ENCODE measurements at places on chromosomes 6 and 20. TPM values are rescaled to one million over a fixed set of nuclear protein-coding genes. Genes with fewer than 3 reads are reported as not detected.
A peak's percentile ranks its signal among the peaks of the same experiment; 100 is the strongest.

DNA sequence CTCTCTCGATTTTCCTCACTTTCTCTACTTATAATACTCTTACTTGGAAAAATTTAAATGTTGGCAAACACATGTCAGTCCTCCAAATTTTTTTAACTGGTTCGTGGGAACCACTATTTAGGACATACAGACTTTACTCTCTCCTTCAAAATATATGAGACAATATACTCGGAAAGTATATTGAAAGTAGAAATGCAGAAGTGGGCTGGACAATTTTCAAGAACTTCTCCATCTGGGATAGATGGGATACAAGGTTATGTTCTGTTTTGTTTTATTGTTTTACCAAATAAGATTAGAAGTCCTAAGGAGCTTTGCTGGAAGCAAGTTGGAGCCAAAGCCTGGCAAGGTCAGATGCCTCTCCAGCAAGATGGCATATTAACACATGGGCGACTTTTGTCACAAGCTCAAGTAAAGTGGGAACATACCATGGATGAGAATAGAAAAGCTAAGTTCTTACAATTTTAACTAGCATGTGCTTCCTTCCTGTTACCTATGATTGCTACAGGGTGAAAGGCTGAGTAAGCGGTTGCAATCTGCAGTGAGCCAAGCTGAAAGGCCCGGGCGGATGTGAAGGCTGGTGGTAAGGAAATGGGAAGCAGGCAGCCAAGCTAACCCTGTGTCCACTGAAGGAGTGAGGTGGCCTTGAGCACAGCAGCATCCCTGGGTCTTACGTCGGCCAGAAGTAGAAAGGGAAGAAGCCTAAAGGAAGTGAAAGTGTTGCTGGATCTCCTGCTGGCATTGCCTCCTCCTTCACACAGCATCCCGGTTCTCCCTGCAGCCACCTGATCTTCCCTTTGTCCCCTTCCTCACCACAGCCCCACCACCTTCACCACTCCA, 7.1 kb downstream of the MAP3K5 start:
- DNase-seq: peak; percentile 37
- peaks cover 33% of the 10 kb centered on the region for H3K4me1 ChIP-seq
- H3K4me3 ChIP-seq: no peak overlapping the region
- H3K36me3 ChIP-seq: no peaks in the 10 kb centered on the region
- no peaks in the 10 kb centered on the region for H3K27me3 ChIP-seq

The RFX6 gene
- not detected for total RNA-seq

The SEL1L2 gene
- total RNA-seq: 3.8 TPM

The TENT5A gene
- total RNA-seq: 40.5 TPM

The ZNF322 gene
- total RNA-seq: 13.9 TPM

DNA sequence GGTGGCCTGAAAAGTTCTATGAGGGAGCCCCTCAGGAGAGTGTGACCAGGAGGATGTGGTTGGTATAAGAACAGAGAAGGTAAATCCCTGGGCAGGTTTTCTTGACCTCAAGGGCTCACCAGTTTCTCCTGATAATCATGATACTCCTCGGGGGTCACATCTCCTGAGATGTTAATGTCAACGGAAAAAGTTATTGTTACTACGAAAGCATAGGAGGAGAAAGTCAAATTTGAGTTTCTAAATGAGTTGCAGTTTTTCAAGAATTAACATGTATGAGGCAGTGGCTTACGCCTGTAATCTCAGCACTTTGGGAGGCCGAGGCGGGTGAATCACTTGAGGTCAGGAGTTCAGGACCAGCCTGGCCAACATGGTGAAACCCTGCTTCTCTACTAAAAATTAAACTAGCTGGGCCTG, 23.4 kb downstream of the MGME1 start:
- no peaks in the 10 kb centered on the region for H3K27me3 ChIP-seq
- H3K36me3 ChIP-seq: peaks cover 25% of the 10 kb centered on the region
- no peak overlapping the region for H3K4me3 ChIP-seq
- peaks cover 11% of the 10 kb centered on the region for H3K4me1 ChIP-seq

DNA sequence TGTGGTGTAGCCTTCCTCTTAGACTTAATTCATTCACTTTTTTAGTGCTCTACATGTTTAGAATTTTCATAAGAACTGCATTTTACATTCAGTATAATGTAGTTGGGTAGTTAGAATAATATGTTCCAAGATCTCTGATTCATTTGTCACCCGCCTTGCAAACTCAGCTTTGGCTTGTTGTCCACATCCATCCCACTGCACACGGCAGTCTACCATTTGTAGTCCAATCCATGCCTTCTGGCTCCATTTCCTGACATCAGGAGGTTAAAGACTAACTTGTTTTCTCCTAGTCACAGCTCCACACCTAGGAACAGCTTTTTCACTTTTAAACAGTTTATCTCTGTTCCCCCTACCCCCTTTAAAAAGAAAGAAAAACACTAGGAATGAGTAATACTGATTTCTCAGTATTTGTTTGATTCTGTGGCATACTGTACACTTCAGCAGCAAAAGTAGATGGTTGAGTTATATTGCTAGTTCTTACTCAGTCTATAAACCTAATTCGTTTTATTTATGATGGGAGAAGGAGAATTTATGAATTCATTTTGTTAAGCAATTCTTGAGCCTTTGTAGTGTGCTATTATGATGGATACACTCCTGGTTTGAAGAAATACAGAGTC, 180.9 kb downstream of the ARID1B start:
- H3K36me3 ChIP-seq: no peaks in the 10 kb centered on the region
- H3K4me3 ChIP-seq: no peak overlapping the region
- no peaks in the 10 kb centered on the region for H3K27me3 ChIP-seq
- H3K27ac ChIP-seq: no peak overlapping the region

The TREM1 gene
- 6.0 TPM for total RNA-seq

DNA sequence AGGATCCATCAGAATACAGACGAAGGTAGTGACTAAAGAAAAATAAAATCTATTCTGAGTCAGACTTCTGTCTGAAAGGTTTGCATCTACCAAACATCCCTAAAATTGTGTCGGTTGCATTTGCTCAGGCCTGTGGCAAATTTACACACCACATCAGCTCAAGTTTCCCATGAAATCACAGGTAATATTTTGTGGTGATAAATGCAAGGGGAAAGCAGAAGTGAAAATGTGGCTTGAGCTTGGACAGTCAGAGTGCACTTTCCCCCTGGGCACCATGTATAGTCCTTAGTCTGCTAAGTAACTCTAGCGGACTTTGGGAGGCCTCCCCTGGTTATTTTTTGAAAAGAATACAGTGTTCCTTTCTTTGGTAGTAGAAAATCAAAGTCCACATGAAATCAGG, 159.1 kb downstream of the PKHD1 start:
- H3K4me3 ChIP-seq: no peak overlapping the region
- H3K27ac ChIP-seq: no peak overlapping the region
- no peaks in the 10 kb centered on the region for H3K27me3 ChIP-seq
- H3K36me3 ChIP-seq: no peaks in the 10 kb centered on the region

- H3K4me3 ChIP-seq: no peak overlapping the region
- DNase-seq: peak; percentile 67
- no peaks in the 10 kb centered on the region for H3K27me3 ChIP-seq
- no peaks in the 10 kb centered on the region for H3K4me1 ChIP-seq
Measured at GRCh38 chr6:35327349-35328027, 14.9 kb upstream of the PPARD start.

The FLOT1 gene
- total RNA-seq: 158 TPM

DNA sequence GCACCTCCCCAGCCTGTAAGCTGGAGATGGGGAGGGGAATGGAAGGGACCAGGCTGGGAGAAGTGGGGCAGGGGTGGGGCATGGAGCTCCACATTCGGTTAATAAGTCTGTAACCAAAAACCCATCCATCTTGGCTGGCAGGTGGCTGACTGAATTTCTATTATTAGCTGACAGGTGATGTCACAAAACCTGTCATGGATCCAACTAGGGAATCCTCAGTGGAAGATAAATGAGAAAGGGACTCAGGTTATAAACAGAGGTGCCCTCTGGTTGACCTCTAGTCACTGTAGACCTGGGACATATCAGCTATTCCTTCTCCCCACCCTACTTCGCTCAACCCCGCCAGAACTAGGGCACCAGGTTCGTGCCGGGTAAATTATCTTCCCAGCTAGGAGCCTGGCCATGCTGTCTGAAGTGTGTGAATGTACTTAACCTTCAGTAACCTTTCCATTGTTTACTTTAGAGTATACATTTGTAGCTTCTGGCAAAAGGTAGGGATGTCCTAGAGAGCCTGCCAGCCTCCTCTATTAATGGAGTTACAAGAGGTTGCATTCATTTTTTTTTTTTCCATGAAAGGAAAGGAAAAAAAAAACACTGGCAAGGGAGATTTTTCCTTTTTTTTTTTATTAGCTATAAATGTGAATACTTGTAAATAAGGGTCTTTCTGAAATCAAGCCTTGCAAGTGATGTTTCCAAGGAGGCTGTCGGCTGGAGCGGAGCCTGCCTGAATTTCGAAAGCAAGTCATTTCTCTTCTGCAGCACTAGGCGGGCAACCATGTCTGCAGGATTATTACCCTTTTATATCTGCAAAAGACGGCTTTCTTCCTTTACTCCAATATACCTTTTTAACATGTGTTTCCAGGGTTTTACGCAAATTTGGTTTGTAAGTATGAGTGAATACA, 135.9 kb downstream of the TMEM242 start:
- H3K27me3 ChIP-seq: no peaks in the 10 kb centered on the region
- peaks cover 23% of the 10 kb centered on the region for H3K4me1 ChIP-seq
- peak overlapping the region; percentile 53 for H3K27ac ChIP-seq
- no peak overlapping the region for H3K4me3 ChIP-seq
- peak; percentile 34 for DNase-seq

DNA sequence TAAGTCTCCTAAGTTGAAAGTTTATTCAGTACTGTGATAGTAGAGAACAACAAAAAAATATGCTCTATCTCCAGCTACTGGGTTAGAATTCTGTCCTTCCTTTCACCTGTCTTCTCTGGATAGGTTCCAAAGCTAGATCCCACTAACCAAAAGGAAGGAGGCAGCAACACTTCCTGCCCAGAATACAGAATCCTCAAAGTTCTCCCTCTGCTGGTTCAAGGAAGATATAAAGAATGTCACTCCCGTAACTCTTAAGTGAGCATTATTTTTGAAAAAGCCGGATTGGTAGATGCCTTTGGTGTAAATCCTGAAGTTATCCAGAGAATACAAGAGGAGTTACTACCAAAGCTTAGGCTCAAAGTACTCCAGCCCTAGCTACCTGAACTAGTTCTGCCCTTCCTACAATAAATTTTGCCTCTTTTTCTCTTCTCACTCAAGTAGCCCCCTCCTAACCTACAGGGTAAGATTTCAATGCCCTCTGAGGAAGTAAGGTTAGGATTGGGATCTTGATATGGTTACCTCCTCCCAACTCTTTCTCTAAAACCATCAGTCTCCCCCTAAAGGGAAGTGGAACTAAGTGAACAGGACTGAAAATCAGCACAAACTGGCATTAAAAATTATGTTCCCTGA, 26.0 kb upstream of the CRIP3 start:
- H3K4me1 ChIP-seq: no peaks in the 10 kb centered on the region
- no peak for DNase-seq
- H3K27ac ChIP-seq: no peak overlapping the region

GRCh38 chr6:137299681-137300080, 80.5 kb upstream of the IFNGR1 start:
- H3K36me3 ChIP-seq: no peaks in the 10 kb centered on the region
- no peaks in the 10 kb centered on the region for H3K27me3 ChIP-seq
- no peaks in the 10 kb centered on the region for H3K4me1 ChIP-seq
- DNase-seq: no peak
- no peak overlapping the region for H3K4me3 ChIP-seq

The GSTA3 gene
- not detected for total RNA-seq

The CCN5 gene
- total RNA-seq: 14.8 TPM

DNA sequence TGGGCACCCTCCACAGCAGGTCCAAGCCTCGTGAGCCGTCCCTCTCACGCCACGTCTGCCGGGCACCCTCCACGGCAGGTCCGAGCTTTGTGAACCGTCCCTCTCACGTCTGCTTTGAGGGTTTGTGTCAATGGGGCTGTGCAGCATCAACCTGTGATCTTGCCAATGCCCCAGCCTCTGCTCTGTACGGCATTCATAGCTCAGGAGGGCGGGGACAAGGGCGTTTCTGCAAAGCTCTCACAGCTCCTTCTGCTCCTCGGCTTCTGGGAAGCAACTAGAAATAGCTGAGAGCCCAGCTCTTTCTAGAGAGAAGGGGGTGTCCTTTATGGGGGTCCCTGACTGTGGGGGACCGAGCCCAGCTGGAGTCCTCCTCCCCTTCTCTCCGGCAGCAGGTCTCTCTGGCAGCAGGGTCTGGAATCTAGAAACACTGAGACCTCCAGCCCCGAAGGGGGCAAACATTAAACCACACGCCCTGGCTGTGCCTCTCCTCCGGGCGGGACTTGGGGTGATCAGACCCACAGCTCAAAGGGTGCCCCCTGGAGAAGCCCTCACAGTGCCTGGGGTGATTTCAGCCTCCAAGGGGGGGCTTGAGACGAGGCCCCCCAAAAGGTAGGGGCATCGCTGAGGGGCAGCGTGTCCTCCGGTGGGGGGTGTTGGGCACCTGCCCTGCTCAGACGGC, 41.2 kb upstream of the CHRNA4 start:
- no peaks in the 10 kb centered on the region for H3K4me1 ChIP-seq
- H3K27ac ChIP-seq: no peak overlapping the region
- DNase-seq: no peak
